ENCODE measurements at places on chromosomes 2 and 18.

DNA sequence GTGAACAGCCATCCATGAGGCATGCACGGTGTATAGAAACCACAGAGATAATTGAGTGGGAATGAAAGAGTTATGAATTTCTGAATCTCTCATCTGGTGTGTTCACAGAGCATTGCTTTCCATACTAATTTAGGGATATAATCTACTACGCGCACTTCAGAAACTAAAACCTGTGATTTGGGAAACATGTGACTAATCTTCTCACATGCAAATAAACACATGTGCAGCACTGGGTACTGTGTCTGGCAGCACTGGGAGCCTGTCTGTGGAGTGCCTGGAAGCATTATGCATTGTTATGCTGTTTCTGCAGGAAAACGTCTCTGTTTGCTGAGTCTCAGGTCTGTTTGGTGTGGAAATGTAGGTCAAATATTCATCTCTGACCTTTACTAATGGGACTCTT is 287.3 kb downstream of the CMPK2 start:
- DNase-seq = no peak

GRCh38 chr2:232058063-232058877 is 96.8 kb downstream of the DIS3L2 start:
- DNase-seq = no peak

DNA sequence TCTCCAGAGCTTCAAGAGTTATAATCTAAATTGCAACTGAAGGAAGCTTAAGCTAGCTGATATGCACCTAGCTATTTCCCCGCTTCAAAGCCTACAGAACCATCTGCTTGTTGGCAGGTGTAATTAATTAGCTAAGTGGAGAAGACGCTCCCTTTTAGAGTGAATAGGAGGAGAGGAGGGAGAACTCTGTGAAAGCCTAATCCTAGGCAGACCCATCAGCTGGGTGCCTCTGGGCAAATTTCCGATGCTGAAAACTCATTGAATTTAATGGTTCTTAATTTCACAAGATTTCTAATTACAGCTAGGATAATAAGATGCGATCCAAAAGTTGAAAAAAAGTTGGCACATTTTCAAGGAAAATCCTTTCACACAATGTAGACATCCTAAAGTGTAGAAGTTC is 735.9 kb downstream of the ERBB4 start:
- DNase-seq = no peak

DNA sequence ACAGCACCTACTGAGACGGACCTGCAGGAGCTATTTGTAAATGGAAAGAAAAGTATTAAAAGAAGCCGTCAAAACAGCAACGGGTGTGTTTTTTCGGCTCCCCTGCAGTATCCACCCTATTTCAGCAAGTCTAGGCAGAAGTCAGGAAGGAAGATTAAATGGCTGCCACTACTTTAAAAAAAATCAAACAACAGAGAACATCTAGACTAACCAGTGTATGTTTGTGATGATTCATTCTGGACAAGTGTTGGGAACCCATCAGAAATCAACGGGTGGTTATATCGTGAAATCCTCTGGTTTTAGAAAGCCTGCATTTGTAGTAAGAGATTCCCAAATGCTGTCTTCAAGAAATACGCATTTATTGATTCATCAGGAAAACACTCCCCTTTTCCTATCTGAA is 9.0 kb downstream of the PMAIP1 start:
- DNase-seq = no peak
